ENCODE measurements at places on chromosomes 3 and 15.

- no peaks in the 10 kb centered on the region for H3K36me3 ChIP-seq
- no peak for DNase-seq
- H3K4me3 ChIP-seq: no peak overlapping the region
- no peaks in the 10 kb centered on the region for H3K4me1 ChIP-seq
- H3K27me3 ChIP-seq: no peaks in the 10 kb centered on the region
Observed at GRCh38 chr3:77256584-77257503, 216.9 kb downstream of the ROBO2 start.

DNA sequence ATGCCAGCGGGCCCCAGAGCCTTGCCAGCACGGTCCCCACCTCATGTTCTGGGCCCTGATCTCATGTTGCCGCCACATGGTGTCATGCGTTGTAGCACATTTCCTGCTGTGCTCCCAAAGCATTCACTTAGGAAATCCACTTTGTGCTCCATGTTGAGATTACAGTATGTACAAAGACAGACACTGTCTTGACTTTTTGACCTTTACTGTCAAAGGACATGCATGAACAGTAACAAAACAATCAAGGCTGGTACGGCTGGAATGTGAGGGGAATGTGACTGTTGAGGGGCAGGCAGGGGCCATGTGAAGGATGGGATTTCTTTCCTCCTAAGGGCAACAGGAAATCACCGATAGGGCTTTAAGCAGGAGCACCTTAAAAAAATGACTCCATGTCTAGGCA lies 53.3 kb upstream of the RPL32 start:
- H3K27ac ChIP-seq: no peak overlapping the region
- no peak for DNase-seq
- H3K4me1 ChIP-seq: peaks cover 27% of the 10 kb centered on the region
- H3K4me3 ChIP-seq: no peak overlapping the region

GRCh38 chr3:42805141-42805821 lies 991 bp upstream of the HIGD1A start:
- peaks cover 5% of the 10 kb centered on the region for H3K4me1 ChIP-seq
- no peak overlapping the region for H3K27ac ChIP-seq
- peak overlapping the region; percentile 28 for H3K4me3 ChIP-seq
- peak; percentile 34 for DNase-seq
- no peaks in the 10 kb centered on the region for H3K36me3 ChIP-seq

- no peaks in the 10 kb centered on the region for H3K4me1 ChIP-seq
- H3K27me3 ChIP-seq: no peaks in the 10 kb centered on the region
- DNase-seq: peak; percentile 81
- H3K27ac ChIP-seq: no peak overlapping the region
Observed at GRCh38 chr3:120203016-120203415, 82.0 kb downstream of the GPR156 start.

DNA sequence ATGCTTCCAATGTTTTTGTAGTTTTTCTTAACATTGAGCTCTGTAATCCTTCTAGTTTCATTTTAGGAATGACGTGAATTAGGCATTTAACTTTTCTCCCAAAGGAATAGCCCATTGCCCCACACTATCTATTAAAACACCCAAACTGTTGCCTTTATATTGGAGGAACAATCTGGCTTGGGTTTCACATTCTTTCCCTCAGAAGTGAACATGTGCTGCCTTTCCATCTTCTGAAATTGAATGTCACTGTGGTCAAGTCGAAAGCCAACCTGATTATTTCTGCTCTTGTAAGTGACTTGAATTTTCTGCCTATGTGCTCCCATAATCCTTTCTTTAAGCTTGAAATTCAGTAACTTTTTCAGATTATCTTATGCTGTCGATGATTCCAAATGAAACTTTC lies 214.5 kb downstream of the SLC9A9 start:
- DNase-seq: no peak
- no peaks in the 10 kb centered on the region for H3K36me3 ChIP-seq
- no peaks in the 10 kb centered on the region for H3K4me1 ChIP-seq
- no peak overlapping the region for H3K27ac ChIP-seq
- no peaks in the 10 kb centered on the region for H3K27me3 ChIP-seq

DNA sequence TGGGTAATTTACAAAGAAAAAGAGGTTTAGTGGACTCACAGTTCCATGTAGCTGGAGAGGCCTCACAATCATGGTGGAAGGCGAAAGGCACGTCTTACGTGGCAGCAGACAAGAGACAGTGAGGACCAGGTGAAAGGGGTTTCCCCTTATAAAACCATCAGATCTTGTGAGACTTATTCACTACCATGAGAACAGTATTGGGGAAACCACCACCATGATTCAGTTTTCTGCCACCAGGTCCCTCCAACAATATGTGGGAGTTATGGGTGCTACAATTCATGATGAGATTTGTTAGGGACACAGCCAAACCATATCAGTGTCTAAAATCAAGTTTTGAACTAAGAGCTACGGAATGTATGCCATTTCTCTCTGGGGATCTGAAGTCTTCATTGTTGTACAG lies 354.8 kb upstream of the C2CD4B start:
- DNase-seq: no peak
- no peaks in the 10 kb centered on the region for H3K36me3 ChIP-seq
- H3K4me1 ChIP-seq: peaks cover 4% of the 10 kb centered on the region
- no peak overlapping the region for H3K27ac ChIP-seq
- no peaks in the 10 kb centered on the region for H3K27me3 ChIP-seq

DNA sequence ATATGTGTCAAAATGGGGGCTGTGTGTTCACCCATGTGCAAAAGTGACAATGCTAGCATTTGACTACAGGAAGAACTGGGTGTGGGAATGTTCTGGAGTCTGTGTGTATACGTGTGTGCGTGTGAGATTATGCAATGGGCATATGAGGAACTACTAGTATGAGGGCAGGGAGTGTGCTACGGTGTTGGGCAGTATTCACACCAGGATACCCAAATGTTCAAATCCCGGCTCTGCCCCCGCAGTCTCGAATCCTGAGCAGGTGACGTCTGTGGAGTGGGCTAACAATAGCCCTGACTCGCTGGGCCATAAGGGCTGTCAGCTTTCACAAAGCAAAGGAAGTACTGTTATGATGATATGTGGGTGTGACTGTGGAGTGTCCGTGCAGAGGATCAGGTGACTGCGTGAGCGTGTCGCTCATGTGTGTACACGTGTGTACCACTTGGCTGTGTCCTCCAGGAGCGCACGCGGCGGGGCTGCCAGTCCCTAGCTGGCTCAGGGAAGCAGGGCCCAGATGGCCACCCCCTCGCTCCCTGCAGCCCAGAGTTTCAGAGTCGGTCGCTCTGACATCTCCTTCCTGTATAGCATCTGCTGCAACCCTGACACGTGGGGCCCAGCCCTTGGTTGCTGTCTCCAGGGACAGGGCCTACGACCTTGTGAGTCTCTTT lies 27.2 kb downstream of the IQSEC1 start:
- H3K27me3 ChIP-seq: peaks cover 47% of the 10 kb centered on the region
- DNase-seq: no peak
- H3K4me3 ChIP-seq: no peak overlapping the region
- peaks cover 3% of the 10 kb centered on the region for H3K4me1 ChIP-seq

- peaks cover 47% of the 10 kb centered on the region for H3K36me3 ChIP-seq
- H3K27ac ChIP-seq: peak overlapping the region; percentile 41
- peaks cover 27% of the 10 kb centered on the region for H3K4me1 ChIP-seq
Observed at GRCh38 chr3:58161435-58162398, 49.1 kb downstream of the DNASE1L3 start.

GRCh38 chr15:96285305-96285704 lies 45.2 kb upstream of the NR2F2 start:
- peaks cover 11% of the 10 kb centered on the region for H3K4me1 ChIP-seq
- H3K27me3 ChIP-seq: no peaks in the 10 kb centered on the region
- peak; percentile 59 for DNase-seq
- peak overlapping the region; percentile 70 for H3K27ac ChIP-seq
- peaks cover 44% of the 10 kb centered on the region for H3K36me3 ChIP-seq

- no peak for DNase-seq
- H3K27ac ChIP-seq: no peak overlapping the region
- H3K27me3 ChIP-seq: peaks cover 3% of the 10 kb centered on the region
- H3K36me3 ChIP-seq: no peaks in the 10 kb centered on the region
- H3K4me1 ChIP-seq: no peaks in the 10 kb centered on the region
Observed at GRCh38 chr3:46252980-46253379, 10.7 kb downstream of the CCR3 start.

DNA sequence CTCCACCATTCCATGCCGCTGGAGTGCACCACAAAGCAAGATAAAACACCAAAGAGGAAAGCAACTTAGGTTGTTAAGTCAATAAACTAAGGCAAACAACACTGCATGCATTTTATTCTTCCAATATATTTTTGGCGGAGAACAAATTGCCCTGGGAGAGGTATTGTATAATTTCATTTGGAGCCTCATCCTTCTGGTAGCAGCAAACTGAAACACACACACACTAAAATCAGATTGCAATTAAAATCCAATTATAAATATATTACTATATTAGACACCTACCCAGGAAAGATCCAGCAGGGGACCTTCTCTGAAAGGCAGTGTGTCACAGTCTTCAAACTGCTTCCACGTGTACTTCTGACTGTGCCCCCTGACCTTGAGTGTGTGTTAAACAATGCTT lies 102.3 kb downstream of the RORA start:
- no peak overlapping the region for H3K4me3 ChIP-seq
- DNase-seq: no peak
- H3K27me3 ChIP-seq: no peaks in the 10 kb centered on the region
- no peaks in the 10 kb centered on the region for H3K4me1 ChIP-seq
- H3K27ac ChIP-seq: no peak overlapping the region

DNA sequence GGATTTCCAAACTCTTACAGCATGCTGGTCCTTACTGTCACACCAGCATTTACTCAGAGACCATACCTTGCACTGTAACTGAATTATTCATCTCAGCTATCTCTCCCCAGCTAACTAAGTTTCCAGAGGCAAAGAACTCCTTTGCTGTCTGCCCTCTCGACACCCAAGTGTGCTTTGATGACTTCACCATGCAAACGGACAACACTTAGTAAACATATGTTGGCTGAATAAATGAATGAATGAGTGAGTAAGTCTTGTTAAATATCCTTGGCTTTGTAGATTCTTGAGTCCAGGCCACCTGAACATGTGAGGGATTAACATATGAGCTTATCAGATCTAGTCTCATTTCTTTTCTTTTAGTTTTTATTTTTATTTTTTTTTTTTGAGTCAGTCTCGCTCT lies 138.2 kb downstream of the PLD1 start:
- H3K27me3 ChIP-seq: no peaks in the 10 kb centered on the region
- H3K4me1 ChIP-seq: no peaks in the 10 kb centered on the region
- H3K36me3 ChIP-seq: peaks cover 12% of the 10 kb centered on the region
- no peak overlapping the region for H3K27ac ChIP-seq

DNA sequence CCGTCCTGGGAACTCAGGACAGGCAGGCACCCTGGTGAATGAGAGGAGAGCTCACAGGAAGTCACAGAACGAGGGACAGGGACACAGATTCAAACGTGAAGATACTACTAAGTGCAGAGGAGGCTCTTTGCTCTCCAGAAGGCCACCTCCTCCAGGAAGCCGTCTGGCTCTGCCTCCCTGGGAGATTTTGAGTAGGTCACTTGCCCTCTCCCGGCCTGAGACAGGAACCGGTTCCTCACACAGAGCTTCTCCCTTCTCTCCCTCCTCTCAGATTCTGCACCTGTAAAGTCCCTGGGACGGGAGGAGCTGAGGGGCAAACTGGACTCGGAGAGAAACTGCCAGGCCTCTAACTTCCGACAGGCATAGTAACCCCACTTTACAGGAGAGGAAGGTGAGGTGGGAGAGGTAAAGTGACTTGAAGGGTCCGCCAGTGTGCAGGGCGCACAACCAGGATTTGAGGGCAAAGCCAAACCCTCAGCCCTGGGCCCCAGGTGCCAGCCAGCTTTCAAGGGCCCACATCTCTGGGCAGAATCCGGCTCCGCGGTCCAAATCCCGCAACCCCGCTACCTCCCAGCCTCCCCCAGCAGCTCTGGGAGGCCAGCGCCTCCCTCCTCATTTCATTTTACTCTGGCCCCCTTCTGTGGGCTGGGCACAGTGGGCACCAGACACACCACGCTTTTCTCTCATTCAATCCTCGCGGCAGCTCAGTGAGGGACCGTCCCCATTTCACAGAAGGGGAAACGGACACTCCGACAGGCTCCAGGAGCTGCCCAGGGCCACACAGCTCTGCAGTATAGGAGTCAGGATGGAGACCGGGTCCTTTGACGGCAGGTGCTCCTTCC lies 150.2 kb downstream of the SMAD6 start:
- no peak for DNase-seq
- peaks cover 3% of the 10 kb centered on the region for H3K36me3 ChIP-seq
- H3K4me1 ChIP-seq: peaks cover 13% of the 10 kb centered on the region
- no peaks in the 10 kb centered on the region for H3K27me3 ChIP-seq
- no peak overlapping the region for H3K27ac ChIP-seq
- no peak overlapping the region for H3K4me3 ChIP-seq

- H3K36me3 ChIP-seq: no peaks in the 10 kb centered on the region
- H3K27ac ChIP-seq: no peak overlapping the region
- no peak overlapping the region for H3K4me3 ChIP-seq
- DNase-seq: no peak
Observed at GRCh38 chr3:150377601-150378300, 30.3 kb upstream of the TSC22D2 start.

DNA sequence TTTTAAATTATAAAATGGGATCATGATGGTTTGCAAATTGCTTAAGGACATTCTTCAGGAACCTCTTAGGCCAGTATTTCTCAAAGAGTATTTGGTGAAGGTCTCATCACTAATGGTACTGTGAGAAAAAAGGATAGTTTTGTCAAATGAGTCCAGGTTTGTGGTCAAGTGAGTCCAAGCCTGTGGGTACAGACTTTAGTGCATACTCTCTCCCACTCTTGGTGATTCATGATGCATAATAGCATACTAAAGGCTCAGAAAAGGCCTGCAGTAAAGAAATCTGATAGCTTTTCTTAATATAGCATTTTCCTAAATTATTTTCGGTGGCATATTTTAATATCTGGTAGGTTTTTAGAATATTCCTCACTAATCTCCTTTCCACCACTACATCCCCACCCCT lies 20.0 kb downstream of the BOC start:
- H3K4me1 ChIP-seq: peaks cover 11% of the 10 kb centered on the region
- no peak overlapping the region for H3K4me3 ChIP-seq
- H3K36me3 ChIP-seq: peaks cover 10% of the 10 kb centered on the region
- DNase-seq: peak; percentile 54

DNA sequence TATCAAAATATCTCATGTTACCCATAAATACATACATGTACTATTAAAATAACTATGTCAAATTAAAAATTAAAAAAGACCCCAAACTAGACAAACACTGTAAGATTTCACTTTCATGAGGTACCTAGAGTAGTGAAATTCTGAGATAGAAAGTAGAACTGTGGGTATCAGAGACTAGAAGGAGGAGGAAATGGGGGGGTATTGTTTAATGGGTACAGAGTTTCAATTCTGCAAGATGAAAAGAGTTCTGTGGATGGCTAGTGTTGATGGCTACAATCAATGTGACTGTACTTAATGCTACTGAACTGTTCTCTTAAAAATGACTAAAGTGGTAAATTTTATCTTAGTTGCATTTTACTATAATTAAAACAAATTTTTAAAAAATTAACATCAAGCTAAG lies 36.6 kb downstream of the RFX7 start:
- H3K4me3 ChIP-seq: no peak overlapping the region
- H3K27ac ChIP-seq: no peak overlapping the region
- H3K27me3 ChIP-seq: no peaks in the 10 kb centered on the region
- H3K4me1 ChIP-seq: peaks cover 3% of the 10 kb centered on the region
- no peaks in the 10 kb centered on the region for H3K36me3 ChIP-seq
- no peak for DNase-seq

Measured in mesenchymal stem cell (in vitro differentiated cells and primary cell).